ENCODE measurements at places on chromosomes 11 and 22.

DNA sequence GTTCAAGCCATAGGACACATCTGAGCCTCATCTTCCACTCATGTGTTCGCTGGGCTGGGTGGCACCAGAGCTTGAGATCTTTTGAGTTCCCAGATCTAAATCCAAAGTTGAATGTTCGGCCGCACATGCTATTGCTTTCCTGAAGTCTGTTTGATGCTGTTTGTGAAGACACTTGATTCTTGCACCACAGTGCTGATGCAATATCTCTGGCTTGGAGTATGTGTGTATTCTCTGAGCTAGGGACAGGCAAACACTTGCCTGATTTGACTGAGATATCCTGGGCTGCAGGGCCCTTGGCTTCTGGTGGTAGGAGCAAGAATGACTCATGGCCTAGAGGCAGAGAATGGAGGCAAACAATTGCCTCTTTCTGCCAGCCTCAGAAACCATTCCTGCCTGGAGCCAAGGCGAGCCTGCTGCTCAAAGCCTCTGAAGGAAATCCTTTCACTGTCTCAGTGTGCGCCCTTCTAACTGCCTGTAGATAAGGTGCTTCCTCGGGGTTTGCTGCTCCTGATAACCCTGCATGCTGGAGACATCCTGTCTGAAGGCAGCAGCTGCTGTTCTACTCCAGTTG, 73.0 kb downstream of the CYB5R2 start:
- DNase-seq: peak; percentile 76

- DNase-seq: no peak
Measured at GRCh38 chr11:129317571-129317970, 58.1 kb upstream of the BARX2 start.

DNA sequence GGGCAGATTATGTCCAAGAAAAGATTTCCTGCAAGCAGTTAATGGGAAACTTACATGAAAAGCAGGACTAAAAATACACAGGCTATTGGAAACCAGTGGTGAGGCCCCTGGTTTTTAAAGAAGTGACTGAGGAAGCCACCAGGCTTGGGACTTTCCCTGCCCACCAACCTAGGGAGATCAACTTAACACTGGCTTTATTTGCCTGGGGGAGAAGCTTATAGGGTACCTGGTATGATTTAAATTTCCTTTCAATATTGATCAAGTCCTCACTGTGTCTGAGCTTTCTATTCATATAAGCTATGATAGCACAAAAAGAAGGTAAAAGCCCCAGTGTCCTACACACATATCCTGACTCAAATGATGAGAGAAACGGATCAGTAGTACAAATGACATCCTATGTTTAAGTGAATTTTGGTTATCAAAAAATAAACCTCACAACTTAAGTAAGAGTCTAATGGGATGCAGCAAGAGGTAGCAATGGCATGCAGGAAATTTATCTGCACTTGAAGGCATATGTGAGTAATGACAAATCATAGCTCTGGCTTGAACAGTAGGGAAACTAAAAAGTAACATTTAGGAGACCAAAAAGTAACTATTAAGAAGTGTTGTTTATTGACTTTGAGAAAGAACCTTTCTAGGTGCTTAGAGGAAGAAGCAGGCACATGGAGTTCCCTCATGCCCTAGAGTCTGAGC, 85.3 kb downstream of the GAB2 start:
- DNase-seq: no peak

GRCh38 chr11:22458161-22458560, 120.0 kb downstream of the SLC17A6 start:
- DNase-seq: no peak

DNA sequence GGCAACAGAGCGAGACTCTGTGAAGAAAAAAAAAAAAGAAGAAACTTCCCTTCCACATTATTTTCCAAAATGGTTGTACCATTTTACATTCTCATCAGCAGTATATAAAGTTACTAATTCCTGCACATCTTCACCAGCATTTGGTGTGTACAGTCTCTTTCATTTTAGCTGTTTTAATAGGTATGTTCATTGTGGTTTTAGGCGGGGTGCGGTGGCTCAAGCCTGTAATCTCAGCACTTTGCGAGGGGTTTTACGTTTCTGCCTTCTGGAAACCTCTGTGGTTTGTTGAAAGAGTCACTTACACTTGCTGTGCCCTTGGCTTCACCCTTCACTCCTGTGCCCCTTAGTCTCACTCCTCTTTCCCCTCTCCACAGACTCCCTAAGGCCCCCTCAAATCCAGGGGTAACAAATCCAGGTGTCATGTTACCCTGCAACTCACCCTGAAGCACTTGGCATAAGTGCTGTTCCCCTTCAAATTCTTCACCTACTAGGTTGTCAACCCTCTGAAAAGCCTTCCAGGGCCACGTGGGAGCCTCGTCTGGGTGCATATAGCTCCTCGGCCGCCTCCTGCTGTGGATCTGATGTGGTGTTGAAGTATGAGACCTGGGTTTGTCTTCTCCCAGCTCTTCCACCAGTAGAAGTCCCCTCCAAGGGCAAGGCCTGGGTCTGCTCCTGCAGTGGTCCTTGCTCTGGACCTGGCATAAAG, 20.8 kb downstream of the TOB2 start:
- no peak for DNase-seq

DNA sequence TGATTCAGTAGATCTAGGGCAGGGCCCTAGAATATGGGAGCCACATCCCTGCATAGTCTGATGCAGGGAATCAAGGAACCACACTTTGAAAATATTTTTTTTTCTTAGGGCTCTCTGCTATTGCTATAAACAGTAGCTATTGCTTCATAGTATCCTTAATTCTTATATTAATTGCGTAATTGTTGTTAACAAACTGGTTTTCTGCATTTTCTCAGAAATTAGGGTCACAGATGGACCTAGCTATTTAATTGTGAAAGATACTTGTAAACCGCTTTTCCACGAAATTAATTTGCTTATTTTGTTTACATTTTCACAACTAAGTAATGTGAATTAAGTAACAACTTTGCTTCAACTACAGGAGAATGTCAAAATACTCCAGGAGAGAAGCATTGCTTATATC, 34.1 kb downstream of the NAALAD2 start:
- DNase-seq: no peak

GRCh38 chr11:57641011-57641807, 8.5 kb downstream of the YPEL4 start:
- peak; percentile 64 for DNase-seq

DNA sequence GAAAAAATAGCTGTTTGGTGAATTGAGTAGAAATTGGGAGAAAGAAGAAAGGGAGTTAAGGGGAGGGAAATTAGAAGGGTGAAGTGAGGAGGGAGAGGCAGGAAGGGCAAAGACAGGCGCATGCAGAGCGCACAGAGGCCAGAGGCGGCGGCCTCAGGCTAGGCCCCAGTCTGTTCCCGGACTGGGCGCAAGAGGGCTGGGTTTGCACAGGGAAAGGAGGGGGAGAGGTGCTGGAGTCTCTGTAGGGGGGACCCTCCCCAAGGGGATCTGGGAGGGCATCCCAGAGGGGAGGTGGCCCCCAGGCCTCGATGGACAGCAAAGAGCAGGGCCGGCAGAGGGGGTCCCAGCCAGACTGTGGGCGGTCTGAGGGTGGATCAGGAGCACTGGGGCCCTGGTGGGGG, 1.3 kb upstream of the FLRT1 start:
- no peak for DNase-seq
